ENCODE measurements at places on chromosomes 13 and 19.
A peak's percentile ranks its signal among the peaks of the same experiment; 100 is the strongest.

GRCh38 chr19:13001502-13002165 is 6.4 kb downstream of the NFIX start:
- DNase-seq, result no peak

- DNase-seq, result no peak
Measured at GRCh38 chr19:42105368-42105767, 26.9 kb downstream of the POU2F2 start.

DNA sequence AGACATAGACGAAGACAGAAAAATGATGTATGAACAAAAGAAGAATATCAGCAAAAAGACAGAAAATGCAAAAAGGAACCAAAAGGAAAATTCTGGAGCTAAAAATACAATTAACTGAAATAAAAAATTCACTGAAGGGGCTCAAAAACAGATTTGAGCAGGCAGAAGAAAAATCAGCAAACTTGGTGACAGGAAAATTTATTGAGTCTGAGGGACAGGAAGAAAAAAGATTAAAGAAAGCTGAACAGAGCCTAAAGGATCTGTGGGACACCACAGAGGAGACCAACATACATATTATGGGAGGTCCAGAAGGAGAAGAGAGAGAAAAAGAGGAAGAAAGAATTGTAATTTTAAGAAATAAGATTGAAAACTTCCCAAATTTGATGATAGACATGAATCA is 7.4 kb upstream of the LSR start:
- DNase-seq, result no peak

- no peak for DNase-seq
Measured at GRCh38 chr13:60611523-60611922, 214.5 kb downstream of the TDRD3 start.

DNA sequence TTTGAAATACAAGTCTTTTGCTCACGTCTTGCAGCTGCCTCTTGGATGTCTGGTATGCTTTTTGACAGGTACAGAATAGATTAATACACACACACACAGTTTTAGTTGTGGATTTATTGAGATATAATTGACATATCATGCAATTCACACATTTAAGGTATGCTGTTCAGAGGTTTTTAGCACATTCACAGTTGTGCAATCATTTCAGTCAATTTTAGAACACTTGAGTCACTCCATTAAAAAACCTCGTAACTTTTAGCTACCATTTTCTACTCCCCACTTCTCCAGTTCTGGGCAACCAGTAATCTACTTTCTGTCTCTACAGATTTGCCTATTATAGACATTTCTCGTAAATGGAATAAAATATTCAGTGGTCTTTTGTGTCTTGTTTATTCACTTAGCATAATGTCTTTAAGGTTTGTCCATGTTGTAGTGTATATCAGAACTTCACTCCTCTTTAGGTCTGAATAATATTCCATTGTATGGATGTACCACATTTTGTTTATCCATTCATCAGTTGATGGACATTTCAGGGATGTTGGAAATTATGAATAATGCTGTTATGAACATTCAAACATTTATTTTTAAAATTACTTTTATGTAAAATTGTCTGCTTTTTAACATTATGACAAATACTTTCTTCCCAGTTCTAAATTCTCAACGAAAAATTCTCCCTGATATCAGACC is 2.5 kb upstream of the ZMYM2 start:
- no peak for DNase-seq

- DNase-seq, result no peak
Measured at GRCh38 chr13:91242652-91243051, 104.8 kb upstream of the MIR17HG start.

- DNase-seq, result no peak
Measured at GRCh38 chr19:15432018-15432494, 13.3 kb upstream of the AKAP8L start.

GRCh38 chr13:43088093-43088511 is 64.7 kb downstream of the DNAJC15 start:
- no peak for DNase-seq

DNA sequence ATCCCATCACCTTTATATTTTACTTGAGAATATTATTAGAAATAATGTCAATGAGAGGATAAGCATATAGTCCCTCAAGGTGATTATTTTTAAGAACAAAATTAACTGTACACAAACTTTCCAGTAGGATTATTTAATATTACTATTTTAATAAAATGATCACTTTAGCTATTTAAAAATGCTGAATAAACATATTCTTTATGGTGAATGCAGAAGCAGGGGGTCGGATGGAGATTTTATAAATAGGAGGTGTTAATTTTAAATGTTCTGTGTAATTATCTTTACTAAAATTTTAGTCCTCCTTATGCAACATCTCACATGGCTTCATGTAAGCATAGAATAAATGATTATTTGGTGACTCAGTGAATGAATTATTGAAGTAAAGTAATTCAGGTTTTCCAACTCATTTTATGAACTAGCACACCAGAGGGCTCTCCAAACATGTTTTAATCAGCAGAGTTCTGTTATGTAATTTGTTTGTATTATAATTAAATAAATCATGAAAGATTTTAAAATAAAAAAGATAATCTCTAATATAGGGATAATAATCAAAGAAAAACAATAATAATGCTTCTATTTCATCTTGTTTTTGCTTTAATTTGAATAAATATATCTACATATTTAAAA is 1635.2 kb downstream of the EFNB2 start:
- no peak for DNase-seq

DNA sequence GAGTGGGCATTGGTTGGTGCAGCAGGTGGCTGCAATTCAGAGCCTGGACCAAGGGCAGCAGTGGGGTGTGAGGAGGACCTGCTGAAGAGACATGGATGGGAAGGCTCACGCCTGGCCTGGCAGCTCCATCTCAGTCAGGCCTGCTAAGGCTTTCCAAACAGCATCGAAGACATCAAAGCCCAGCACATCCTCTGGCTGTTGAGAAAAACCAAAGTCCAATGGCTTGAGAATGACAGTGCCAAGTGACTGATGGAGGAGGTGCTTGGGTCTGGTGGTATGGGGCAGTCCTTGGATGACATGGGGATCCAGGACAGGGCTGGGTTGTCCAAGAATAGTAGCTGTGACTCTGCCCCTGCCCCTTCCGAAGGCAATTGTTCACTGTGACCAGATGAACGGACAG is 19.0 kb upstream of the XPO4 start:
- DNase-seq, result no peak

DNA sequence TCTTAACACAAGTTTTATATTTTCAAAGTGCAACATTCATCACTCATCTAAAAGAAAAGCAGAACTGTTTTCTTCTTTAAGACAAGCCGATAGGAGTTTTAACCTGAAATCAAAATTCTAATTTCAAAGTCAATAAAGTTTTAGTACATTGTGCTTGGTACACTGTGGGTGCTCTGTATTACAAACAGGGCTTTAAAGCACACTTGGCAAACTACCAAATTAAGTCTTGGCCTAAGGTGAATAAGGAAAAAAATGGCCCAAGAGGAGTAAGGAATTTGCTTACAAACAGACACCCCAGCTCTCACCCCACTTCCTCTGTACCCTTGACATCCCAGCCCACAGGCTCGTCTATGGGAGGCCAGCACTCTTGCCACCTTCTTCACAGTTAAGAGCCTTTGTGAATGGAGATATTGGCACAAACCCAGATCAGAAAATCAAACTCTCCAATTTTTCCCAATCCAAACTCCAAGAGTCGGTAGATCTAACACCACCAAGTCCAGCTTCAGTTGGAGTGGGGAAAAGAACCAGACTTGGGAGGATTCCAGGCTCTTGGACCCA is 66.0 kb downstream of the ABCC4 start:
- no peak for DNase-seq

DNA sequence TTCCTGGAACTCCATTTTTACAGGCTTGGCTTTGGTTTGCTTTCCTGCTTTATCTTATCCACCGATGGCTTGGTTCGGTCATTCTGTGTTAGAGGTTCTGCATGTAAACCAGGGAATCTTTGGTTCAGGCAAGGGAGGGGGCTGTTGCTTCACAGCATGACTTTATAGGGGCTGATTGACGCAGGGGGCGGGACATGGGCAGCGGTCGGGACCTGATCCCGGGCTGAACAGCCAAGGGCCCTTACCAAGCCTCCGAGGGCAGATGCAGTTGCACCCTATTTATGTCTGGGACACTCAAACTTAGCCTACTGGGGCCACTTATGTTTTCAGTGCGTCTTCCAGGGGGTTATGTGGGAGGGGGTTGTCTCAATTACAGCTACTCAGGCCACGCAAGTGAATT is 312.4 kb downstream of the ZNF536 start:
- DNase-seq, result no peak

DNA sequence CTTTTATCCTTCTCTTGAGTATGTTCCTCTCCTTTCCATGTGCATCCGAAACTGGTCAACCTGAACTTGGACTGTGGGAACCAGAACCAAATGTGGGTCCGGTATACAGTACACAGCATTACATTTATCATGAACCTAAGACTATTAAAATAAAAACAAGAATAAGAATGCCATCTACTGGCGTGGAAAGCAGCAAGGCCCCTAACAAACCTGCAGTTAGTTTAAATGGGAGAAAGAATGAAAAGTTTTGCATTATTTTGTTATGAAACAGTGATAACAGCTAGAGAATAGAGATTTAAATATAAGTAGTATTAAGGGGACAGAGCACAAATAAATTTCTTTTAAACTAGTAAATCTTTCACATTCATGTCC is 159.5 kb downstream of the RBM26 start:
- no peak for DNase-seq

DNA sequence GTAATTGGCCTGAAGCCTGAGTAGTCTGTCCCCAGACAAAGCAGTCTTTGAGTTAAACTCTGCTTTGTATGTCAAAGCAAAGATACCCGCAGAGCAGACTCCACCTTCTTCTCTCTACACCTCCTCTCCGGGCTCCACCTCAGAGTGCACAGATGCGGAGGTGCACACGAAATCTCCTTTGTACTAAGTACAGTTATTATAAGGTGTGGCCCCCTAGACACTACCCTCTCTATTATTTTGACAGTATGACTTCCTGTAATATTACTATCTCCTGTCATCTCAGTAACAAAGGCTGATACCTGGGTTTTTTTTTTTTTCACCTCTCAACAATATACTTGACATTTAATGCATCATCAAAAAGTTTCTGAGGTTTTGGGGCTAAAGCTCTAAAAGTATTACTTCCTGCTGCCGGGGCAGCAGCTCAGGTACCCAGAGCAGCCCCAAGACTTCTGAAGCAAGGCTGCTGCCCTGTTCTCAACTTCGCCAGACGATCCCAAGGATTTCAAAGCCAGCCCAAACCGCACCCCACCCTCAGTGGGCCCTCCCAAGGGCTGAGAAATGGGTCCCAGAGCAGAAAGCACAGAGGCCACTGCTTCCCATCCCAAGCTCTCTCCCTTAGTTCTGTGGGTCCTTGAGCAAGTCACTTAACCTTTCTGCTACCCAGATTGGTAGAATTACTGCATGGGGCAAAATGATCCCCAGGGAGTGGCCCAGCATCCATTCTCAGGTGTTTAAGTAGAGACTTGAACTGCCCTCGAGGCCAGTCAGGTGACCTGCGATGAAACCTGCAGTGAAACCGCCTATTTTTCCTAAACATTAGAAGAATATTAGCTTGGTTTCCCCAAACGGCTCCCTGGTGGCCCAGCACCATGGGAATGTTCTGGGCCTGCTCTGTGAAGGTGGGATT is 180.6 kb downstream of the FOXO1 start:
- DNase-seq, result peak; percentile 40

DNA sequence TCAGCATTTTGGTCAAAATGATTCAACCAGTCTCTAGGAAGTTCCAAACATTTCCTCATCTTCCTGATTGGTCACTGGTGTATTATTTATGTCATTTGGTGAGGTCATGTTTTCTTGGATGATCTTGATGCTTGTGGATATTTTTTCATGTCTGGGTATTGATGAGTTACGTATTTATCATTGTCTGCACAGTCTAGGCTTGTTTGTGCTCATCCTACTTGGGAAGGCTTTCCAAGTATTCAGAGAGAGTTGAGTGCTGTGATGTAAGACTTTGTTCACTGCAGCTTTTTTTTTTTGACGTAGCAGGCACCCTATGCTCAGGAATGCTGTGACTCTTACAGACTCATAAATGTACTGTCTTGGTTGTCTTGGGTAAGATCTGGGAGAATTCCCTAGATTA is 509.5 kb downstream of the SLITRK1 start:
- no peak for DNase-seq

GRCh38 chr19:44851427-44851826 is 5.3 kb downstream of the NECTIN2 start:
- DNase-seq, result no peak

DNA sequence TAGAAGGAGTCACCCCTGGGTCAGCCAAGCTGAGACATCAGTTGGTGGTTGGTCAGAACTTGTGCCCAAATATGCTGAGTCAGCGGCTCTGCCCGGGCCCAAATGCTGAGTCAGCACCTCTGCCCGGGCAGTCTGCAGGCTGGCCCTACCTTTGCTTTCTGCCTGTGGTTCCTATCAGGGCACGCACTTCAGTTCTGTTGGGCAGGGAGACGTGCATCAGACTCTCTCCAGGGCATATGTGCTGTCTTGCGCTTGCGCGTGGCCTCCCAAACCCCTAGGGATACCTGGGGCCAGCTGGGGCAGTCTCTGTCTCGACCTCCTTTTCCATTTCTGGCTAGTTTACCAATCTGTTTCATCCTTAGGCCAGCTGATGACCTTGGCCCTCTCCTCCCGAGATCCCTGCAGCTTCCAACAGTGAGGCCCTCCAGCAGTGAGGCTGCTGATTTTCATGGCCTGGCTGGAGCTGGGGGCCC is 24.4 kb upstream of the LDLR start:
- no peak for DNase-seq

DNA sequence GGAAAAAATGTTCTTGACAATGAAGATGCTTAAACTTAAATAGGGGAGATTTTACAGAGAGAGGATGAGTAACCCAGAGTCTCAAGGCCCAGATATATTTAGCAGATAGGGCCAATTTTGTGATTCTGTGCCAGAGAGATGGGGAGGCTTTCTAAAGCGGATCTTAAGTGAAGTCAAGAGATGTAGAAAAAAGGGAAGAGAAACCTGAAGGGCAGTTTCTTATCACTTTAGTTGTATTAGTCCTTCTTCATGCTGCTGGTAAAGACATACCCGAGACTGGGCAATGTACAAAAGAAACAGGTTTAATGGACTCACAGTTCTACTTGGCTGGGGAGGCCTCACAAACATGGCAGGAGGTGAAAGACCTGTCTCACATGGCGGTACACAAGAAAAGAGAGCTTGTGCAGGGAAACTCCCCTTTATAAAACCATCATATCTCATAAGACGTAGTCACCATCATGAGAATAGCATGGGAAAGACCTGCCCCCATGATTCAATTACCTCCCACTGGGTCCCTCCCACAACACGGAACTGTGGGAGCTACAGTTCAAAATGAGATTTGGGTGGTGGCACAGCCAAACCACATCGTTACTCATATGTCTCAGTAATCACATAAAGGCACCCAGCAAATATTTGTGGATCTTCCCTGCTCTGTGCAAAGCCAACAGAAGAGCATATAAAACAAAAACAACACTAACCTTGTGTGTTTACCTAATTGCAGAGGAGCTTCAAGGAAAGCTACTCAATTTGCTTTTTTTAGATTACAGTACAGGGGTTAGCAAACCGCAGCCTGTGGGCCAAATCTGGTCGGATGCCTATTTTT is 102.6 kb upstream of the MYCBP2 start:
- DNase-seq, result peak; percentile 41

Data from stimulated activated CD8-positive, alpha-beta memory T cell treated with anti-CD3 and anti-CD28 coated beads, Interleukin-4, amount 100 ng/mL, for 24 hours (primary cell).